ENCODE measurements at places on chromosomes 1 and 21. TPM values are rescaled to one million over a fixed set of nuclear protein-coding genes. Genes with fewer than 3 reads are reported as not detected.

ACTL8 gene
- not detected for total RNA-seq

VHLL gene
- total RNA-seq: not detected

C1QA gene
- total RNA-seq: 116 TPM

SV2A gene
- total RNA-seq: 7.9 TPM

GRCh38 chr1:24871306-24871901 lies 58.7 kb downstream of the RUNX3 start:
- no peak for ATAC-seq
- no peaks in the 10 kb centered on the region for H3K36me3 ChIP-seq
- no peak overlapping the region for H3K27ac ChIP-seq

DNA sequence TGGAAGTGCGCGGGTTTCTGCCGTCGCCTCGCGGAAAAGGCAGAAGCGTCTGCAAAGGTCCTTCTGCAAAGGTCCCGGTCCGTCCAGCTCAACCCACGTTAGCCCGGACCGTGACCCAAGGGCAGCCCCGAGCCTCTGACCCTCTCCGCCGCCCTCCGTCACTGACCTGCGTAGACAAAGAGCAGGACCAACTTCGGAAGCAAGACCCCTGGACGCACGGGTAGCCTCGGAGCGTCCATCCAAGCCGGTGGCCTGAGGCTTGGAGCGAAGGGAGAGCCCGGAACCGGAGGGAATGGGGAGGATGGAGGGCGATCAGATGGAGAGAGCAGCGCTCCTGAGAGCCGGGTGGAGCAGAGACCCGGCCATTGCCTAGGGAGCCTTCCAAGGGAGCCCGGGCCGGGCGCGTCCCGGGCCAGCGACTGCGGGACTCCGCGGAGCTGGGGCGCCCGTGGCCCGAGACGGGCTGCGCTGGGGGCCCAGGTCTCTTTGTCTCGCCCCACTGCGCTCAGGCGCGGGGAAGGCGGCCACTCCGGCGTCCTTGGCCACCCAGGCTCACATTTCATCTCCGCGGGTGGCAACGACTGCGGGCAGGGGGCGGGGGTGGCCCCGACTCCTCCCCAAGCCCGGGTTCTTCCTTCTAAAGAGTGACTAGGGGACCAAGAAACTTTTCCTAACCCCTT lies at the start of gene CYYR1:
Gene CYYR1, minus strand, starts transcription at position 585 of the 680 bp plus-strand sequence. Its CDS starts 346 bp downstream, at position 239.
- no peak for ATAC-seq
- H3K4me1 ChIP-seq: no peaks in the 10 kb centered on the region
- H3K27ac ChIP-seq: no peak within 1 kb of the TSS
- H3K27me3 ChIP-seq: peaks cover 22% of the 10 kb centered on the region
- H3K4me3 ChIP-seq: peak within 1 kb of the TSS; percentile 14

GRCh38 chr1:67264899-67265298 lies 42.8 kb upstream of the IL12RB2 start:
- no peak overlapping the region for H3K27ac ChIP-seq
- no peak overlapping the region for H3K4me3 ChIP-seq
- no peak for ATAC-seq
- no peaks in the 10 kb centered on the region for H3K27me3 ChIP-seq
- H3K4me1 ChIP-seq: no peaks in the 10 kb centered on the region

DNA sequence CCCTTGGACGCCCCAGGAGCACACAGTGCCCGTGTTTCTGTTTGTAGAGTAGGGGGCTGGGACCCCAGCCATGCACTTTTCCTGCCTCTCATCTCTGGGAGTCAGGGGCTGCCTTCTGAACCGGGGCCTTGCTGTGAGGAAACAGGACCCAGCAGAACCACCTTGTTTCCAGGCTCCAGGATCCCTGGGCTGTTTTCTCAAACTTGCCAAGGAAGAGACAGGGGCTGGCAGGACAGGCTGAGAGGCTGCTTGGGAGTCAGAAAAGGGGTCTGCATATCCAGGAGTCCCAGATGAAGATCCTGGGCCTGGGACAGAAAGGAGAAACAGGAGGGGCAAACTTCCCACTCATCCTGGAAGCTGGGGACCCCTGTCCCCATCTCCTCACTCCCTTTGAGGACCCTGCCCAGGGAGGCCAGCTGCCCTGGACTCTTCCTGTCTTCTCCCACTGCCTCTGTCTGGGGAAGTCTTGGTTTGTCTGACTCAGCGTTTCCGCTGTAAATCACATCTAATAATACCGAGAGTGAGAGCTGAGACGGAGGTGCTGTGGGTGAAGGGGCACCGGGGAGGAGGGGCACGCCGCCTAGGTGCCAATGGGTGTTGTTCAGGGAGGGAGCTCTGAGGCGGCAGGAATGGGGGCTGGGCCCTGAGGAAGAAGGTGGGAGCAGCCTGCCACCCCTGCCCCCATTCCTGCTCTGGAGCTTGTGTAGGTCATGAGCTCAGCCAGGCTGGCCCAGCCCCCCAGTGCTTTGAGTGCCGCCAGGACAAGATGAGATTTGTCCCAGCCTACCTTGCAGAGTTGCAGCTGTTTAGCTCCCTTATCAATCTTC lies 16.7 kb downstream of the POU3F1 start:
- H3K36me3 ChIP-seq: peaks cover 2% of the 10 kb centered on the region
- peaks cover 29% of the 10 kb centered on the region for H3K4me1 ChIP-seq
- peaks cover 5% of the 10 kb centered on the region for H3K27me3 ChIP-seq
- H3K4me3 ChIP-seq: no peak overlapping the region
- no peak overlapping the region for H3K27ac ChIP-seq

- H3K36me3 ChIP-seq: peaks cover 46% of the 10 kb centered on the region
- no peaks in the 10 kb centered on the region for H3K27me3 ChIP-seq
- H3K4me3 ChIP-seq: no peak overlapping the region
- no peak for ATAC-seq
- H3K27ac ChIP-seq: no peak overlapping the region
- H3K4me1 ChIP-seq: no peaks in the 10 kb centered on the region
Measured at GRCh38 chr1:52460694-52461093, 56.3 kb downstream of the PRPF38A start.

Measured in gastroesophageal sphincter (tissue), 4 donors.